ENCODE measurements at places on chromosomes 7 and 10.
A peak's percentile ranks its signal among the peaks of the same experiment; 100 is the strongest.

GRCh38 chr7:88758381-88759229 is 895 bp upstream of the ZNF804B start:
- DNase-seq = no peak

DNA sequence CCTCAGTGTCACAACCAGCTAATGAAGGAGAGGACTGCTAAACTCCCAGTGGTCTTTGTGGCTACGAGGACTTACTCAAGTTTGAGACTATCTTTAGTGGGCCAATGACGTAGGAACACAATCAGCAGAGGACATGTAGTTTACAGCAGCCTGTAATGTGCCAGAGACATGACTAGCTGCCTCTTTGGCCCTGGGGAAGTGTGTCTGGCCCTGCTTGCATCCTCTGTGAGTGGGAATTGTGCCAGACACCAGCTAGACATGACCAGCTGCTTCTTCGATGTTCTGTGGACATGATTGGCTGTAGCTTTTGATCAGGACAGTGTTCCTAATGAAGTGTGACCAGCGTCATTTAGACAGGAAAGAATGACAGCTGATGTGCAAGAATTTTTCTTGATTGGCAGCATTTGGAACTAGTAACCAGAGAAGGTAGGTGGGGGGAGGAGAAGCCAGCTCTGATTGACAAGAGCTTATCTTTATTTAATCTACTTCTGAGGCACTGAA is 141.7 kb downstream of the AUTS2 start:
- DNase-seq = no peak

DNA sequence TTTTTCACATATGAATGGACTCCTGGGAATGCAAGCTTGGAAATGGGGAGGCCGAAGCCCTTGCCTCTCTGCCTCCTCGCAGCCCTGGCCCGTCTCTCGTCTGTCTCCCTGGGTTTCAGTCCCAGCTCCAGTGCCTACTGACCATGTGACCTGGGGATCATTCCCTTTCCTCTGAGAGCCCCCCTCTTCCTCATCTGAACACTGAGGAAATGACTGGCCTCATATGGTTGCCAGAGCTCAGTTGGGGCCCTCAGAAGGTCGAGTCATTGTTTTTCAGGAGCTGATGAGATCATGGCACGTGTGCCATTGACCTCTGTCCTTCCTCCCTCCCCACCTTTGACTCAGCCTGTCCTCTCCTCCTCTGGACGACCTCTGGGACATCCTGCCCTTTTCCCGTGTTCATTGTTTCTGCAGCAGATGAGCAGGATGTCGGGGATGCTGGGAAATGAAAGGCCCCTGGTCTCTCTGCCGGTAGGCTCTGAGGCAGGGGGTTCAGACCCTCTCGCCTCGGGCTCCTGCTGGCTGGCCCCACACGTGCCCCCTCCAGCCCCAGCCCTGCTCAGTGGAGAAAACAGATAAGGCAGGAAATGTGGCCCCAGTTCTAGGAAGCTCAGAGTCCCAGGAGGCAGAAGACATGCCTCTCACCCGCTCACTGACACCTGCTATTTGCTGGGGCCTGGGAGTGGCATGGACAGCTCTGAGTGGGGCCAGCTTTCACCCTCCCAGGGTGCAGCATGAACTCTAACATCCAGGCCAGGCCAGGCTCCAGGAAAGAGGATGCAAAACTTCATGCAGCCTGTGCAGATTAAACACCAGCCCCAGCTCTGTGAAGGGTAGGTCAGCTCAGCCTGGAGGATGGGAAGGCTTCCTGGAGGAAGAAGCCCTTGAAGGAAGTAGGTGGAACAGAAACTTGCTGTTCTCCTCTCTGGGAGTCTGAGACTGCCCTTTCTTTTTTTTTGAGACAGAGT is 8.3 kb upstream of the PPP1R35 start:
- no peak for DNase-seq

DNA sequence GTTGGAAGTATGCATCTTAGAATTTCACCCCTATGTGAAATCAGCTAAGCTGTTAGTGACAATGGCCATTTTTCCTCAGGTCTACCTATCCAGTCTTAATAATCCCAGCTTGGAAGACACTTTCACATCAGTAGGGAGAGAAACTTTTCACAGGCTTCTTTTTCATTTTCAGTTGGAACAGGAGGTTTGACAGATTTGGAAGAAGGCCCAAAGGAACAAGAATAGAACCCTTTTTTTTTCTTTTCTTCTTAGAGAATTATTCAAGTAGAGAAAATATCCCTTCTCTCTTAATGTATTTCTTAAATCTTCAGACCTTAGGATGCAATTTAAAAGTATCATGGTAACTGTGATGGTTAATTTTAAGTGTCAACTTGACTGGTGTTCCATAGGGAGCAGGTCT is 410.5 kb upstream of the C7orf33 start:
- DNase-seq = no peak

DNA sequence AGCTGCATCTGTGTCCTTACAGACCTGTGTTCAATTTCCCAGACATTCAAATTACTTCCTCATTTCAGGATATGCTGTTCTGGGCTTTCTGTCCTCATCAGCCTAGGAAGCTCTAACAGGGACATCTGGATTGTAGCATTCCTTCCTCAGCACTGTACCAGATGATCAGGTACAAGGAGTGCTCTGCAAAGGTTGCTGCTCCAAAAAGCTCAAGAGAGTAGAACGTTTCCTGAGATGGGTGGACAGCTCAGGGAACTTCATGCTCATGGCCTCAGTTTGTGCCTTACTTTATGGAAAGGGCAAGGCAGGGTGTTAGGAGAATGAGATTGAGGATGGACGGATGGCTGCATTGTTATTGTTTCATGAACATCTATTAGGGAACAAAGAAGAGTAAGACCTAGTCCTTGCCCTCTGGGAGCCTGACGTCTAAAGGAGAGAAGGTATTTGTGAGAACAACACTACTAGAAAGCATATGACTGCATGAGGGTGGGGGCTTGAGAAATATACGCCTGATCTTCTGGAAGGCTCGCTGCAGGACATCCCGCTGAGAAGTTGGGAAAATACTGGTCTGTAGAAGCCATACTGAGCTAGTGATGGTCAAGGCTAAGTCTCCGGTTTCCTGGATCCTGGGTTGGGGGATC is 10.5 kb upstream of the ZNF212 start:
- DNase-seq = no peak

DNA sequence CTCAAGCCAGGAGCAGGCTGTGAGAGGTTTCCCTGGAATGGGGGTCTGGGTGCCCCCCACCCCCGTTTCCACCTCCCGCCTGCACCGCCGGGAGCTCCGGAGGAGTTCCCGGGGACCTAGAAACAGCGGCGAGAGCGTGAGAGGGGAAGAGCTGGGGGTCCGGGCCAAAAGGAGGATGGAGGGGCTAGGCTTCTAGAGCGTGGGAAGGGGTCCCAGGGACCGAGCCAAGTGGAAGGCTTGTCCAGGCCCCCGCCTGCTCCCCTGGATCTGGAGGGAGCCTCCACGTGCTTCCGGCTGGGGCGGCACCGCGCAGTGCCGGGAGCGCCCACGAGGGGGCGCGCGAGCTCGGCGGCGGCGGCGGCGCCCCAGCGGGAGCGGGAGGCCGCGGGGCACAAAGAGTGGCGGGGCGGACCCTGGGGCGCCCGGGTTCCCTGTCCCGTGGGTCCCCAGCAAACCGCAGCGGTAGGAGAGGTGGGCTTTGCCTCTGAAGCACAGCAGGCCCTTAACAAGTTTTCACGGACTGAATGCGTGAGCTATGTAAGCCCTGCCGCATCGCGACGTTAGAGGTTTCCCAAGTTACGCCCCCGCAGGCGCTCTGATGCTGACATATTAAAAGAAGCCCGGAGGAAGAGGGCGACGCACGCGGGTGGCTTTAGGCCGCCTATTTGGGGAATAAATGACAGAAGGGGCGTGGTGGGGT is 104.4 kb upstream of the LRRC4 start:
- DNase-seq = peak; percentile 74

DNA sequence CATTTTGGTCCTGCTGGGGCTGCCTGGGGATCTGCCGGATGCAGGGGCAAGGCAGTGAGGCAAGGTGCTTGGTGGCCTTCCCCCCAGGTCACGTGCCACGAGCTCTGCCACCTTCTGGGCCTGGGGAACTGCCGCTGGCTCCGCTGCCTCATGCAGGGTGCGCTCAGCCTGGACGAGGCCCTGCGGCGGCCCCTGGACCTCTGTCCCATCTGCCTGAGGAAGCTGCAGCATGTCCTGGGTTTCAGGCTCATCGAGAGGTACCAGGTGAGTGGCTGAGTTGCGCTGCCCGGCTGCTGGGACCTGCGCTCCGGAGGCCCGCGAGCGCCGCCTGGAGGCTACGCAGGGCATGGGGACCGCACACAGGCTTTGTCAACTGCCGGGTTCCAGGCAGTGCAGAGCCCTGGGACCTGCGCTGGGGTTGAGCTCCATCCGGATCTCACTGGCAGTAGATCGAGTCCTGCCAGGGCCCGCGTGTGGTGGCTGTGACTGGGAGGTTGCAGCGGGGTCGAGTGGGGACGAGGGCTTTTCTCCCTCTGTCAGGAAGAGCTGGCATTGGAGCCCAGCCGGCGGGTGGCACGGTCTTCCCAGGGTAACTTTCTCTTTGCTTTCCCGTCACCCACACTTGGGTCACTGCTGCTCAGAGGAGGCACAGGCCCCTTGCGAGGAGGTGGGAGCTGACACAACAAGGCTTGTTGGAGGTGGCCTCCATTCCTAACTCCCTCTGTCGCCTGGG is 21.7 kb downstream of the AMZ1 start:
- peak; percentile 85 for DNase-seq

DNA sequence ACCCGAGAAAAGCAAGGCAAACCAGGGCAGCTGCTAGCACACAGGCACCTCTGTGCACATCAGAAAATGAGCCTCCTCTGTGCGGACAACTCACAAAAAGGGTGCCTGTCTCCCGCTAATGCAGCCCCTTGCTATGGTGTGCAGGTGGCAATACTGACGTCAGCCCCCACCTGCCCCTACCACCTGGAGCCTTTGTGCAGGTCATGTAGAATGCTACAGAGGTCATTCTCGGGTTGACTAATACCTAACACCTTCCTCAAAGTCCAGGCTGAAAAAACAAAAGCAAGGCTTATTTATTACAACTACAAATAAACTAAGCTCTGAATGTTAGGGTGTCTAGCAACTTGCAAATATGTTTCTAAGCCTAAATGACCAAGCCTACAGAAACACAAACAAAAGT is 13.9 kb downstream of the PIP4K2A start:
- DNase-seq = no peak

DNA sequence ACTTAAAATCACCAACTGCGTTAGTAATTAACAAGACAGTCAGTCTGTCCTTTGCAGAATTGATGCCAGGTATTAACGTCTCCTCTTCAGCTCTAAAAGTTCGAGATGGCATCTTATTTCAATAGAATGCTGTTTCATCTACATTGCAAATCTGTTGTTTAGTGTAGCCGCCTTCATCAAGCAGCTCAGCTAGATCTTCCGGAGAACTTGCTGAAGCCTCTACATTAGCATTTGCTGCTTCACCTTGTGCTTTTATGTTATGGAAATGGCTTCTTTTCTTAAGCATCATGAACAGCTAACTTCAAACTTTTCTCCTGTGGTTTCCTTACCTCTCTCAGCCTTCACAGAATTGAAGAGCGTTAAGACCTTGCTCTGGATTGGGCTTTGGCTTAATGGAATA is 95.5 kb upstream of the FAM20C start:
- DNase-seq = no peak

DNA sequence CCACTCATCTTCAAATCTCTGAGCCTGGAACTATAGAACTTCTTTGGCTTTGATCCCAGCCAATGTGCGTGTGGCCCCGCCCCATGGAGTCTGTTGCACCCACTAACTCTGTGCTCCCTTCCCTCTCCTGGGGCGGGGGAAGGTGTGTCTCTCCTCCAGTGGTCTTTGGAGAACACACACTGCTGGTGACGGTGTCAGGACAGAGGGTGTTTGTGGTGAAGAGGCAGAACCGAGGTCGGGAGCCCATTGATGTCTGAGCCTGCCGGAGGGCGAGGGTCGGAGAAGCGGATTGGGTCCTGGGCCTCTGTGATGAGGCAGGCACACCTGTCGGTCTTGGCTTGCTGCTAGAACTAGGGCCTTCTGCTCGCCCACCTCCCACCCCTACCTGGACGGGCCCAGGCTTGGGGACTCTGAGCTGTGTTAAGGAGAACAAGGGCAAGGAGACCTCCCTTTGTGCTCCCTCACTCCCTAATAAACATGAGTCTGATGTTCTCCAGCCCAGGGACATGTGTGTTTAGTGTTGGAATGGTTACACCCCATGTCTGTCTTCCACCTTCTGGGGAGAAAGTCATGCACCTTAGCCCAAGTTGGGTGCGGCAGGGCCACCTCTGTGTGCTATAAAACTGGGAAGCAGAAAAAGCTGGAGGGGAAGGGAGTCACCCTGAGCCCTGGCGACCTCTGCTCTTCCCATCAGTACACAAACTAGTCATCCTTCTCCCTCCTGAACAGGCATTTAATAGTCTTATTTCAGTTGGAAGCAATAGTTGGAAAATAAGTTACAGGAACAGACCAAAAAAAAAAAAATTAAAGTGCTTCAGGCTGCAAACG is 4.6 kb downstream of the TRAPPC14 start:
- DNase-seq = no peak

GRCh38 chr10:92822060-92822634 is 26.2 kb upstream of the EXOC6 start:
- no peak for DNase-seq

DNA sequence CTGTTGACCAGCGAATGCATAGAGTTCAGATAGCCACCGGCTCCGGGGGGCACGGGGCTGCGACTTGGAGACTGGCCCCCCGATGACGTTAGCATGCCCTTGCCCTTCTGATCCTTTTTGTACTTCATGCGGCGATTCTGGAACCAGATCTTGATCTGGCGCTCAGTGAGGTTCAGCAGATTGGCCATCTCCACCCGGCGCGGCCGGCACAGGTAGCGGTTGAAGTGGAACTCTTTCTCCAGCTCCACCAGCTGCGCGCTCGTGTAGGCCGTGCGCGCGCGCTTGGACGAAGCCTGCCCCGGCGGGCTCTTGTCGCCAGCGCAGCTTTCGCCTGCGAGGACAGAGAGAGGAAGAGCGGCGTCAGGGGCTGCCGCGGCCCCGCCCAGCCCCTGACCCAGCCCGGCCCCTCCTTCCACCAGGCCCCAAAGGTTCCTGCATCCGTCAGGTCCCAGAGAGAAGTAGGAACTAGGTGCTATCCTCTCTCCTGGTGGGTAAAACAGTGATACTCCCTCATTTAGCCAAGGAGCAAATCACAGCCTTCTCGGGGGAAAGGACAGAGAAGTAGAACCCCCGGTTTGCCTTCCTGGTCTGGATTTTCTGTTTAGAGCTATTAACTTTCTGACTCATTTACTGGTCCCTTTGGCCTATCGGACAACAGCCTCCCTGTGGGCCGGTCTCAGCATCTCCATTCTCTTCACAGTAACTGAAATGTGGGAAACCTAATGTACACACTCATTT is 6.1 kb upstream of the HOXA2 start:
- no peak for DNase-seq

DNA sequence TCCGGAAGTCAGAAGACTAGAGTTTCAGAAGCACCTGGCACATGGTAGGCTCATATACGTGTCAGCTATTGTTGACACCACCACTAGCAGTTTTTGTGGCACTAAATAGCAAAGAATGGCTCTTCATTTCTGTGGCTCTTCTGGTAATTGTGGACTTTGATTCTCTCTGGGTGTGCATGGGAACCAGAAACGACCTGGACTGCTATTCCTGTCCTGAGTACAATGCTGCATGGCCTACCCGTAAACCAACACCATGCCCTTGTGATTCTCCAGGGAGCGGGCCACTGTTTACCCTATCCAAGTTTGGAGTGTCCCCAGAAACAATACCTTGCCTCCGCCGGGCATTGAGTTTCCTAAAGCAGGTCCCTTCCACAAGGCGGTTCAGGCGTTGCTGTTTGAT is 162.9 kb upstream of the AOAH start:
- DNase-seq = no peak
